NCI-H1930 (cell line): ENCODE measurements at places on chromosomes 11 and 22.

GRCh38 chr11:285894-286220 is 3.1 kb upstream of the PGGHG start:
- no peak for DNase-seq

DNA sequence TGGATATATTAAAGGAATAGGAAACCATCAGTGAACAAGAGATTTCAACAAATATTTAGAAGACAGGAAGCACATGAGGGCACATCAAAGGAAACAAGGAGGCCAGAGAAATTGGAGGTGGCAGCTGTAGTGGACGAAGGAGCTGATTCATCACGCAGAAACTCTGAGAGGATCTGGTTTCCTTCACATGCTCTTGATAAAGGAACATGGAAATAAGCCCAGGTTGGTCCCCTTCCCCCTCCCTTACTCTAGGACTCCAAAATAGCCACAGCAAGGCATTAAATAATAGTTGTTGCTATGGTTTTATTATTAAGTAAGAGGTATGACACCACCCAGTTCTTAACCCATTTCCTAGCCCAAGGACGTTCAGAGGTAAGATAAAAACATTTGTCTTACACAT is 11.3 kb downstream of the IZUMO1R start:
- DNase-seq, result no peak

DNA sequence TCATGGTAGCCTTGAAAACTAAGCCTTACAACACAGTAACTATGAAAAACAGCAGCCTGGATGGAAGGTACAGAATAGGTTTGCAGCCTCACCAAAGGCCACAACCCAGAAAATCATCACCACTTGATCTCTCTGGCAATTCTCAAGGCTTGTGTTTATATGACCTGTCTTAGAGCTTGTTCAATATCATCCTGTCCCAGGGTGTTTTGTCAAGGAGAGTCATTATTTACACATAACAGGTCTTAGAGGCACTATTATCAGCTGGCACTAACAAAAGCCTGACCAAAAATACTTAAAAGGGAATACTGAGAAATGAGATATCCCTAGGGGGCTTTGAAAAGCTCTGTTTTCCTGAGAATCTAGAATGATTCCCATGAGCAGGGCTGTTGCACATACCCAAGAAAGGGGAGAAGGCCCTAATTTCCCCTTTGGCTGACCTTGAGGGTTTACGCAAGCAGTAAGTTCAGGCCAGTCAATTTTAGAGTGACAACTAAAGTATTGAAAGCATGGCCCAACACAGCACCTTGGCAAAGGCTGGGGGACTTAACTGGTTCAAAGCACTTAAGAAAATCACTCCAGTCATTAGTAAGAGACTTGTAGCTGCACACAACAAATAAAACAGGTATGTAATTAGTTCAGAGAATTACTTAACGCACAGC is 7.9 kb downstream of the SC5D start:
- DNase-seq, result no peak

GRCh38 chr22:46902998-46903916 is 140.8 kb downstream of the TBC1D22A start:
- no peak for DNase-seq

- DNase-seq, result no peak
Measured at GRCh38 chr11:74699615-74700396, 31.4 kb downstream of the CHRDL2 start.

DNA sequence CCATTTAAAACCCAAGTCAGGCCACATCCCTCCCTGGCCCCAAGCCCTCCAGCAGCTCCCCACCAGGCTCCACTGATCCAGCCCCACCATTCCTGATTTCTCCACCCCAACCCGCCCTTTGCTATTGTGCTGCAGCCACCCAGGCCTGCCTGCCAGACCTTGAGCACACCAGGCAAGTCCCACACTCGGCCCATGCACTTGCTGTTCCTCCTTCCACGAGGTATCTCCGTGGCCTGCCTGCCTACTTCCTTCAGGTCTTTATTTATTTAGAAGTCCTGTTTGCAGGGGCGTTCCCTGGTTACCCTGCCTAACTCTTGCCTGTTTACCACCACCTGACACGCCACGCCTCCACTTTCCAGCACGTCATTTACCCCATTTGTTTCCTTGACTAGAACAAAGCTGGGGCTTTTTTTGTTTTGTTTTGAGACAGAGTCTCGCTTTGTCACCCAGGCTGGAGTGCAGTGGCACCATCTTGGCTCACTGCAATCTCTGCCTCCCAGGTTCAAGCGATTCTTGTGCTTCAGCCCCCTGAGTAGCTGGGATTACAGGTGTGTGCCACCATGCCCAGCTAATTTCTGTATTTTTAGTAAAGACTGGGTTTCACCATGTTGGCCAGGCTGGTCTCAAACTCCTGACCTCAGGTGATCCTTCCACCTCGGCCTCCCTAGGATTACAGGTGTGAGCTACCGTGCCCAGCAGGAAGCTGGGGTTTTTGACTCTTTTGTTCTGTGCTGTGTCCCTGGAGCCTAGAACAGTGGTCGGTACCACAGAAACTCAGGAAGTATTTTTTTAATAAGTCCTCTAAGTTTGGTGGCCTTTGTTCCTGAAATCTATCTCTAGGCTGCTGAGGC is 6.7 kb downstream of the CENPM start:
- no peak for DNase-seq

DNA sequence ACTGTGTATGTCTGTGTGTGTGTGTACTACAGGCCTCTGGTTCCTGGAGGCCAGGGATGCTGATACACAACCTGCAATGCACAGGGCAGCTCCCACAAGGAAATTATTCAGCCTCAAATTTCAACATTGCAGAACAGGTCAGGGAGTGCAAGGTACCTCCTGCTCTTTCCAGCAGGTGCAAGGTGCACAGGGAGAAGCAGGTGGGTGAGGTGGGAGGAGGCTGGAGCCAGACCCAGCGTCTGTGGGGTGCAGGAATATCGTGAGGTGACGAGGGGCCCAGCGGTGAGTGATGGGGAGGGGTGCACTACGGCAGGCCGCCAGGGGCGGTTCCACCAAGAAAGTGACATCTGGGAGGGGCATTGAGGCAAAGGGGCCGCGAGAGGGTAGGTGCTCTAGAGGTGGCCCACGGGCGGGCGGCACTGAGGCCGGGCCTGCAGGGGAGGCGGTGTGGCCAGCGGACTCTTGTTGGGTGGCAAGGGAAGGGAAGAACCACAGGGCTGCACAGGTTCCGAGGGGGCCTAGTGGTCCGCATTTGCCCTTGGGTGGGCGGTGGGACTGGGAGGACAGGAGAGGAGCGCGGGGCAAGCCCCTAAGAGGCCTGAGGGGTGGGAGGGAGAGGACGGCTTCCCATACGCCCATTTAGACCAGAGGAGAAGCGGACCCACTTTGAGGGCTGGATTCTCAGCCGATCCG is 21.6 kb downstream of the DGCR6L start:
- no peak for DNase-seq

- no peak for DNase-seq
Measured at GRCh38 chr11:133386262-133386661, 146.0 kb downstream of the OPCML start.

DNA sequence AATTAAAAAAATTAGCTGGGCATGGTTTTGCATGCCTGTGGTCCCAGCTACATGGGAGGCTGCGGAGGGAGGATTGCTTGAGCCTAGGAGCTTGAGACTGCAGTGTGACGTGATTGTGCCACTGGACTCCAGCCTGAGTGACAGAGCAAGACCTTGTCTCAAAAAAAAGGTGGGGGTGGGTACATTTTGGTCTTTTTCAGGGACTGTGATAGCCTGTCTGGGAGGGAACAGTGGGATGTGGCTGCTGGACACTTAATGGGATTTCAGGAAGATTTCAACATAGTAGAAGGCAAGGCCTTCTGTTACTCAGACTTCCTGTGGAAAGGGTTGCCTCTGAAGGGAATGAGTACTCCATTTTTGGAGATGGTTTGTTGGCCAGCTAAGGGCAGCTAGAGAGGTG is 40.6 kb downstream of the RELT start:
- no peak for DNase-seq

GRCh38 chr22:25774575-25775026 is 32.6 kb downstream of the MYO18B start:
- DNase-seq, result no peak

DNA sequence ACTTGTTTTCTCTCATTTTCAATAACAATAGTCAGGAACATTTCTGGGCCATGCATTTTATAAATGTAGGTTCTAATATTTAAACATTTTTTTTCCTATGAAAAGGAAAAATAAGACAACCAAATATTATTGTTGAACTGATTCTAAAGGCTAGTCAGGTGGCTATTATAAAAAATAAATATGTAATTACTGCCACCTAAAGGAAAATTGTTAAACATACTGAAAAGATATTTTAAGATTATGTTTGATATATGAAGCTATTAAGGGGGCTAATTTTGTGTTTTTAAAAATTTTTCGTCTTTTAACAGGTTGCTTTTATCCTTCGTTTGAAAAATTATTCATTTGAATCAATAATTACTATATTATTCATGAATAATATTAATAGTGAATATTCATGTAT is 62.2 kb upstream of the FDX1 start:
- no peak for DNase-seq

DNA sequence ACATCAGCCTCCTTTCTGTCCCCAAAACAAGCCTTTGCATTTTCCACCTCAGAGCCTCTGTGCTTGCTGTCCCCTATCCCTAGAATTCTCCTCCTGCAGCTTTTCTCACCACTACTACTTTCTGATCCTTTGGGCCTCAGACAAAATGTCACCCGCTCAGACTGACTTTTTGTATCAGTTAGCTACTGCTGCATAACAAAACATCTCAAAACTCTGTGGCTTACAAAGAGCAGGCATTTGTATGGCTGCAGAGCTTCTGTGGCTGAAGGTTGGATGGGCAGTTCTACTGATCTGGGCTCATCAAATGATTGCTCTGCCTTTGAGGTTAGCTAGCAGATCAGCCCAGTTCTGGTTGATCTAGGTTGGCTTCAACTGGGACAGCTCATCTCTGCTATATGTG is 248.7 kb downstream of the MN1 start:
- DNase-seq, result no peak

DNA sequence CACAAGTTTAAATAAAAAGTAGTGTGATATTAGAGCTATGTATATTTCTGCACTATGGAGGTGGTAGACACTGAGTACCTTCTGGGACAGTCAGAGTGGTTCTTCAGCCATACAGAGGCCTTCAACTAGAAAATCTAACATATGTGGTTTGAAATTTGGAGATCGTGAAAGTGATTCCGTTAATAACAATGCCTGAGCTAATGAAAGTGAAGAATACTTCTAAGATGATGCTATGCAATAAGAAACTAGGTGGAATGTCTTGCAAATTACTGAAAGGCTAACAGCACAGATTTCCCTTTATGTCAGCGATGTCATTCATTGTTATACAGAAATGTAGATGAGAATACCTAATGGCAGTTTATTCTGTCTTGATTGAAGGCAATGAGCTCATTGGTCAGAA is 1984.7 kb upstream of the RAG2 start:
- DNase-seq, result no peak

DNA sequence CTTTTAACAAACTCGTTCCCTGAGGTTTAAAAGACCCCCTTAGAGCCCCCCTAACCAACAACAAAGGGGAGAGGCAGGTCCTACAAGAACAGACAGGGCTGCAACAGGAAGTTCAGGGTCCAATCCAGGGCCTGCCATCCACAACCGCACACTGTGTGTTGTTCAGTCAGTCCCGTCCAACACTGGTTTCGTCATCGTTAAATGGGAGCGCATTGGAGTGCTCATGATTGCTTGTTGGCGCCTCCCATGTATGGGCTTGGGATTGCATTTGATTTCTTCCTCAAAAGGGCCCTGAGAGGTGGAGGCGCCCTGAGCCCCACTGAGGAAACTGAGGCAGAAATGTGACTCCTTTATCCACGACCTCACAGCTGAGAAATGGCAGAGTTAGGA is 174.1 kb downstream of the MN1 start:
- no peak for DNase-seq

DNA sequence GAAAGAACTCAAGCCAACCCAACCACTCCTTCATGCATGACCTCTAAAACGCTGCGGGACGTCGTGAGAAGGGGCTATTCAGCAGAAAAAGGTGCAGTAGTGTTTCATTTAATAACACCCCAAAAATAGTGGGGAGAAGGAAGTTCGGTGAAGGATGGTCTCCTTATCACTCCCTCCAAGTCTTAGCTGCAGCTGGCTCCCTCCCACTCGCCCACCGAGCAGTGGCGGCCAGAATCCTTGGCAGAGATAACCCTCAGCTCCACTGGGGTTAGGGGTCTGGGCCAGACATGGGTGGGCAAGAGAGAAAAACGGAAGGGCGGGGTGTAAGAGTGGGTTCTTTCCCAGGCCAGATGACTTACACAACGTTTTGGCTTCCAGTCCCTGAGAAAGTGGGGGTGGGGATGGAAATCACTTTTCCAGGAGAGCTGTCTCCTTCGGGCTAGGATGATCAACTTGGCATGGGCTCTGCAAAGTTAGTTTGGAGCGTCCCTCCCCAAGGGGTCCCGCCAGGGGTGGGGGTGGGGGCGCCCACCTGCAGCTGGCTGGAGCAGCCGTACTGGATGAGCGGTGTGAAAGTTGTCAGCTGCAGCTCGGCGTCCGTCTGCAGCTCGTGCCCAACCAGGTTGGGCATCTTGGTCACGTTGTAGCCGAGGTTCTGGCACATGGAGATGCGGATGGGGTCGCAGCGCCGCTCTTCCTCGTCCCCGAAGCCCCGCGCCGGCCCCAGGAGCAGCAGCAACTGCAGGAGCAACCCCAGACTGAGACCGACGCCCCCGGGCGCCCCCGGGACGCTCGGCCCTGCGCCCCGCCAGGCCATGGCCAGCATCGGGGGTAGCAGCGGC is 705 bp downstream of the FZD4 start:
- DNase-seq, result no peak
